ENCODE measurements at places on chromosomes 2 and 18.

- H3K27me3 ChIP-seq = no peaks in the 10 kb centered on the region
- no peak for DNase-seq
- H3K4me3 ChIP-seq = no peak overlapping the region
- H3K4me1 ChIP-seq = peaks cover 36% of the 10 kb centered on the region
- peaks cover 2% of the 10 kb centered on the region for H3K36me3 ChIP-seq
- H3K27ac ChIP-seq = no peak overlapping the region
These were observed 63.2 kb downstream of the PLCL1 start for GRCh38 chr2:197867624-197868023.

GRCh38 chr2:88137833-88138232 is 10.0 kb upstream of the FABP1 start:
- DNase-seq = no peak
- peaks cover 11% of the 10 kb centered on the region for H3K27me3 ChIP-seq
- H3K4me3 ChIP-seq = no peak overlapping the region
- H3K27ac ChIP-seq = no peak overlapping the region

- H3K4me3 ChIP-seq = no peak overlapping the region
- H3K27me3 ChIP-seq = no peaks in the 10 kb centered on the region
- no peak for DNase-seq
- no peaks in the 10 kb centered on the region for H3K36me3 ChIP-seq
These were observed 443.7 kb downstream of the DSEL start for GRCh38 chr18:67072791-67073190.

GRCh38 chr2:11482473-11483035 is 16.6 kb upstream of the E2F6 start:
- H3K36me3 ChIP-seq = no peaks in the 10 kb centered on the region
- H3K27me3 ChIP-seq = peaks cover 61% of the 10 kb centered on the region
- H3K27ac ChIP-seq = no peak overlapping the region

DNA sequence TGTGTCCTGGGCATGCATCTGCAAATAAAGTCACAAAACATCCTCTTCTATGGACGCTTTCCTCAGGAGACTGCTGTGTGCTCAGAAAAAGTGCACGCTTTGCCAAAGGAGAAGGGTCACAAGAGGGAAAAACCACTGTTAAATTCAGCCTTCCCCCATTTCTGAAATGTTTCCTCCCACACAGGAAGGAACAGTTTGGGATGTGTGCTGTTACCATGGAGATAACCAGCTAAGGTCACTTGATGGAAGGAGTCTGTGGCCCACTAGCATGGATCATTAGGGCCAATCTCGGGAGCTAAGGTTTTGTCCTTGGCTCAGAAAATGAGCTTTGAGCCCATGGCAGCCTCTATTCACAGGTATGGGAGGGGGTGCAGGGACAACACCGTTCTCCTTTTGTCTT is 5.6 kb downstream of the KCNE4 start:
- no peak for DNase-seq
- no peaks in the 10 kb centered on the region for H3K4me1 ChIP-seq
- H3K27ac ChIP-seq = no peak overlapping the region
- no peak overlapping the region for H3K4me3 ChIP-seq
- no peaks in the 10 kb centered on the region for H3K36me3 ChIP-seq
